NCI-H524 (cell line): ENCODE measurements at places on chromosomes 7 and 10.

DNA sequence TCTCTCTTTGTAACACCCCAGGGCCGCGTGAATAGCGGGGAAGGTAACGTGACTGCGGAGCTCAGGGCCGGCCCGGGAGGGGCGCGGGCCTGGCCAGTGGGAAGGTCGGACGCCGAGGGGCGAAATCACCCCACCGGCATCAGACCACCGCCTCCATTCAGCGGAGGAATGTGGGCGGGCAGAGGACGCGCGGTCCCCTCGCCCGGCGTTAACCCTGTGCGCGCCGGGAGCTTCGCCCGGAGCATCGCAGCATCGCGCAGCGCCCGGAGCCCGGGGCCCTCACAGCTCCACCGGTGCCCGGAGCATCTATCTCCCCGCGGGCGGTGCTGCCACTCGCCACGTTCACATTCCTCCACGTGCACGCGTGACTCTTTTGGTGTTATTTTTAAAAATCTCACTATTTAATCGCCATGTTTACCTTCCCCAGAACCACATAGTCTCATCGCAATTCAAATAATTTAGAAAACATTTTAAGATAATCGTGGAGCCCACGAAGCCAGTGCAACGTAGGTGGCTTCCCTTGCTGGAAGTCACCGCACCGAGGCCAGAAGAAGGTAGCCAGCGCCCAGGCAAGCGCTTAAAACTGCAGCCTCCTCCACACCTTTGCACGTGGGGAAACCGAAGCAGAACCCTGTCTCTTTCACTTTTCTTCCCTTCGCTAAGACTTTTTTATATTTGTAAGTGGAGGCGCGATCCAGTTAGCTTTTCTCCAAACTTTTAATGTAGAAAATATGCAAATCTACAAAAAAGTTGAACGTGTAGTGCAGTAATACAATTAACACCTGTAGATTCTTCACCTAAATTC is 21.8 kb downstream of the FGFBP3 start:
- DNase-seq, result no peak

GRCh38 chr7:94410413-94411187 is 15.9 kb downstream of the COL1A2 start:
- DNase-seq, result no peak

GRCh38 chr10:11603741-11604140 is 7.7 kb downstream of the USP6NL start:
- no peak for DNase-seq

GRCh38 chr7:37714606-37715005 is 31.0 kb downstream of the GPR141 start:
- DNase-seq, result no peak
